ENCODE measurements at places on chromosomes 12 and 14.

DNA sequence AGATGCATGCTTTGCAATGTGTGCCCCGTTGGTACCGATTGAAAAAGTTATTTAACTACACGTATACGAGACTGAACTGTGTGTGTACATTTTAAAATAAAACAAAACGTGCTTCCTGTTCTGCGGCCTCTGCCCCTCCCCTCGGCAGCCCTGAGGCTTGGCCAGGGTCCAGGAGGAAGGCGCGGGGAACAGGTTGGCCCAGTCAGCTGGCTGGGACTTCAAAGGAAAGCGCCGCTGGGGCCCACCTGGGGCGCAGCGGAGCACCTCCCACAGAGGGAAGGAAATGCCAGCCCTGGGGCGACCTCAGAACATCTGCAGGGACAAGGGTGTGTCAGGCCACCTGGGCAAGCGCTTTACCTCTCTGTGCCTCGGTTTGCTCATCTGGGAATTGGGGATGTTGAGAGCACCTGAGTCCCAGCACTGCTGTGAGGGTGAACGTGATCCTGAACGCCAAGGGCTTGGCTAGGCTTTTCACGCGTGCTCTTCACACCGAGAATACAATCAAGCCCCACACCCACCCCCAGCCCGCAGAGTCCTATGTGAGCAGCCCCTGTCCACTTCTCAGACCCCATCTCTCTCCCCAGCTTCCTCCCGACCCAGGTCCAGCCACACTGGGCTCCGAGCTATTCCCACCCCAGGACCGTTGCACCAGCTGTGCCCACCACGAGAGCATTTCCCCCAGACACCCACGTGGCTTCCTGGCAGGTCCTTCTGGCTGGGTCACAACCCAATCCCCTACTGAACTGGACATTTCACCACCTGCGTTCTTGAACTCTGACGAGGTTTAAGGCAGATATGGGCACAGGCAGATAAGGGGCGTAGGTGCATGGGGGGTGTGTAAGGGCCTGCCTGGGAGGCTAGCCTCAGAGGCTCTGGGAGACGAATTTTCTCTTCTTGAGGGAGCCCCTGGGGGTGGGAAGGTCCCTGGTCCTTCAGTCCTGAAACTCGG, 41.9 kb upstream of the NCOR2 start:
- DNase-seq = no peak

- DNase-seq = peak; percentile 66
Measured at GRCh38 chr14:87992346-87992717, 650 bp downstream of the GALC start.

DNA sequence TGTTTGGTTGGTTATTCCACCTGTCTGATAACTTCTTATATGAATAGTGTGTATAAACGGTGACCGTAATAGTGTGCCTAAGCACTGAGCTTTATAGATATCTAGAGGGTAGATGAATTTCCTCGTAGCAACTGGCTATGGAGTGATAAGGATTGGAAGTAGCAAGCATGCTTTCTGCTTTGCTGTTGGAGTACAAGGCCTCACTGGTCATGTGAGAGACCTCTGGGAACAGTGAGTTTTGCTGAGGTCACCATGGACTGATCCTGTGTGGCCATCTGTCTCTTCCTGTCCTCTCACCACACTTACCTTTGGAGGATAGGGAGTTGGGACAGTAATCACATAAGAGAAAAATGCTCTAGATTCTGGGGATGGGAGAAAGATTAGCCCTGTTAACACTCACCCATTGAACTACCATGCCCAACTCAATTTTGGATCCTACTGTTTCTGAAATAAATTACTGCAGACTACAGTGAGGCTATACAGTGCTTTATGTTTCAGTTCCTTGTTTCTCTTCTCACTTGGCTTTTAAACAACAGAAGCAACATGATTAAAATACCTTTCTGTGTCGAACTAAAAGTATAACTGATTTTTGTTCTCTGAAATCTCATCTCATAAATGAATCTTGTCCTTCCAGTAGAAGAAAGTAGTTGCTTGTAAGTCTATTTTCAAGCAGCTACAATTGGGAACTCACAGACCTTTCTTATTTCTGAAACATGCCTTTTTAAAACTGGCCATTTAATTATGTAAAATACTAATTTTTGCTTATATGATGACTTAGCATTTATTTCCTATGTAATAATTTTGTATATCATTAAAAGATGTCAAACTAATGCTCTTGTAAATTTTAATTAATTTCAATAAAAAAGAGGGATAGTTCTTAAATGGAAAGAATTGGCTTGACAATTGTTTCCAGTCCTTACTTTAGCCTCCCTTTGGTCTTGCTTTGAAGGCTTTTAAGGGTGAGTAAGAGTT, 8.3 kb downstream of the TMX1 start:
- no peak for DNase-seq

DNA sequence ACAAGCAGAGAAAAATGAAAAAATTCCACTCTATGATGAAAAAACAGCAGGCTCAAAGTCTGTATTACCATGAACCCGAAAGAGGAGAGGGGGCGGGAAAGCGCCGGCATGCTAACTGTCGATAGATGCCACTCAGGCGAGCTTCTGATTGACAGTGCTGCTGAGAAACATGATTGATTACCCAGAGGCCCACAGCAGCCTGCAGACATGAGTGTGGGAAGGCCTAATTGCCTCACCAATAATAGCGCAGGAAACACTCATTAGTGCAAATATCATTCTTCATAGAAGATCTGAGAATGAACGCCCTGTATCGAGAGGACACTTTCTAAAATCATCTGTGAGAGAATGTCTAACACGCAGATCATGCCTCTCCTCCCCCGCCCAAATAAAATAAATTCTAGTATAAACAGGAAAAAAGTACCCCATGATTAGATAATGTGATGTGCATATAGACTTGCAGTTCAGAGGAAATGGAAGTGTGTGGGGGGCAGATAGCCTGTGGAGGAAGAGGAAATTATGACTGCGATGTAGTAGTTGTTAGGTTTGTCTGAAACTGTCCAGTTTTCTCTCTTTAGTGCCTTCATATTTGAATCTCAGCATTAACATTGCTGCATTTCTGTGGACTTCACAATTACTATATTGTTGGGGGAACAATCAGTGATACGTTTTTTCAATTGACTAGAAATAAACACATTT, 15.6 kb downstream of the TPH2 start:
- DNase-seq = no peak

- DNase-seq = peak; percentile 49
Measured at GRCh38 chr12:8996682-8997405, 7.5 kb downstream of the KLRG1 start.

GRCh38 chr14:34981743-34982420, 910 bp upstream of the SRP54 start:
- DNase-seq = peak; percentile 73

- no peak for DNase-seq
Measured at GRCh38 chr14:24378981-24379906, 11.3 kb downstream of the NFATC4 start.

- DNase-seq = peak; percentile 55
Measured at GRCh38 chr12:63802012-63802608, 22.4 kb downstream of the RXYLT1 start.

DNA sequence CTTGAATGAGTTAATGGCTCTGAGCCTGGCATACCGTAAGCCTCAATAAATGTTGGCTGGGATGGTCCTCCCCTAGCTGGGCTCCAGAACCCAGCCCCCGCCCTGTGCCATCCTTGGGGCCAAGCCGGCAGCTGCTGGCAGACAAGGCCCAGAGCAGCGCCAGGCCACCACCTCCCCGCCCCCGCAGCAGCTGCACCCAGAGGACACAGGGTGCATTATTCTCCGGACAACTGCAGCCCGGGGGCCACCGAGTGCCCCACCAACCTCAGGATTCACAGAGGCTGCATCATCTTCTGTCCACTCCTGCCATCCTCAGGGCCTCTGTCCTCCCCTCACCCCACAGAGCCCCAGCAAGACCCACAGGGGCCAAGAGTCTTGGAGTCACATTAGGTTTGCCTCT, 92.7 kb downstream of the NCOR2 start:
- peak; percentile 20 for DNase-seq

DNA sequence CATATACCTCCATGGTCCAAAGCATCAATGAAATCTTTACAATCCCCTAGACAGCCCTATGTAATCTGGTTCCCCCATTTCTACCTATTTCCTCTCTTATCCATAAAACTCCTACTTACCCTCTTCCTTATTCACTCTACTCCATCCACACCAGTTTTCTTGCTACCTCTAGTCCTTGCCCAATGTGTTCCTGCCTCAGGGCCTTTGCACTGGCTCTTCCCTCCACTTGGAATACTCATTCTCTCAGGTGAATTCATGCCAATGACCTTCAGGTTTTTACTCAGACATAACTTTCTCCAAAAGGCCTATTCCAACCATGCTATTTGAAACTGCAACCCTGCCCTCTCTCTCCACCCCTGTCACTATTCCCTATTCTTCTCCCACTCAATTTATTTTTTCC, 138.7 kb upstream of the KRR1 start:
- no peak for DNase-seq

- no peak for DNase-seq
Measured at GRCh38 chr14:43937001-43937400, 570.1 kb downstream of the FSCB start.

DNA sequence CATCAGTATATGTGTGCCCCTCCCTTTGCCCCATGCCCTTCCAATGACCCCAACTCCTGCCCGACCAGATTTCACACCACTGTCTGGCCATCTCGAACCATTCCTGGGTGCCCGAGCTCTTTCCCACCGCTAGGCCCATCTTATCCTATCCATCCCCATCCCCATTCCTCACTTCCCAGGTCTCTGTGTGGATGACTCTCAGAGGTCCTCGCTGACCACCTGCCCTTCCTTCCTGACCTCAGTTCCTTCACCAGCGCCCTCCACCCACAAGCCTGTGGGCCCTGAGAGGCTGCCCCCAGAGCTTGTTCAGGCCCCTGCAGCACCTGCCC, 49.1 kb downstream of the CYP46A1 start:
- DNase-seq = no peak

- peak; percentile 65 for DNase-seq
Measured at GRCh38 chr14:53355581-53356112, 202.5 kb upstream of the DDHD1 start.

- no peak for DNase-seq
Measured at GRCh38 chr12:62840806-62841205, 94.1 kb downstream of the PPM1H start.

DNA sequence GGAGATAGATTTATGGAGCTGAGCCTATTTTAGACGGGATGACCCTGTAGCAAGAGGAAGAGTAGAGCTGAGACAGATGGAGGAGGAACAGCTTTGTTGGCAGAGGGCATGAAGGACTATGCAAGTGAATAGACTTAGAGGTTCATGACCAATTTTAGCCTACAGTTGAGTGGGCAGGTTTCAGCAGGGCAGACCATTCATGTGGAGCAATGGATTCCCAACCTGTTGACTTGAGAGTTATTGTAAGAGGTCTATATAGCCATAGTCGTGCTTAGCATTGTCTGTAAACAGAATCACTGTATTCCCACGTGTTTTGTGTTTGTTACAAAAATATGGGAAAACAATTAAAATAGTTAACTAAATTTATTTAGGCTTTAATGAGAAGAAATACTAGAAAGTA, 116.8 kb downstream of the CFAP54 start:
- no peak for DNase-seq

DNA sequence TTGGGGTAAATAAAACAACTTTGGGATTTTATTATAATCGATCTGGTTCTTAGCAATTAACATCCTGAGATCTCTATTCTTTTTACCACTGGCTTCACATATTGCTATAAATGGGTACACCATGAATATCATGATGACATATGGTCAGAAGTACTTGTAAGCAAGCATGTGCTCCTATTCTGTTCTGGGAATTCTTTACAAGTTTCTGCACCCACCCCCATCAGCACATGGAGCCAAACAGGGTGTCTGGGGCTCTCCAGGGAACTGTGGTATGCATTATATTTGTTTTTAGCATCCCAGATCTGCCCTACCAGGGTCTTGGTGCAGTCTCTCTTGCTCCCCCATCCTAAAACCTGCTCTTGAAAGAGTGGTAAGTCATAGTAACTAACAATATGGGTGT, 31.3 kb downstream of the DMAC2L start:
- peak; percentile 13 for DNase-seq

- DNase-seq = no peak
Measured at GRCh38 chr12:69816082-69816481, 8.9 kb upstream of the MYRFL start.

- peak; percentile 54 for DNase-seq
Measured at GRCh38 chr14:53109105-53110041, 43.8 kb downstream of the DDHD1 start.

DNA sequence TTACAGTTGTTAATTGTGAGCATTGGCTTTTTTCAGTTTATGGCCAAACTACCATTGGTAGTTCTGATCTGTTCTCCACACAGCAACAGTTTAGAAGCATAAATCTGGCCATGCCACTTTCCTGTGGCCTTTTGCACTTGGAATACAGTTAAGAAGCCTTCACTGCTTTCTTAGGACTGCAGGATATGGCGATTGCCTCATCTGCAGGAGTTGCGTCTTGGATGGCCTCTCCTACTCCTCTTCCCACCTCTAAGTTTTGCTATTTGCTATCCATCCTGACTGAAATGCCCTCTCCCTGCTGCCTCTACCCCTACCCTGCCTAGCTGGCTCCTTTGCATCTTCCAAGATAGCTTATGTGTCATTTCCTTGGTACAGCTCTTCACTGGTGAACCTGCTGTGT, 12.8 kb upstream of the BMAL2 start:
- DNase-seq = peak; percentile 24

GRCh38 chr14:56975521-56975920, 165.2 kb upstream of the OTX2 start:
- DNase-seq = no peak

- no peak for DNase-seq
Measured at GRCh38 chr12:95470300-95470699, 3.7 kb upstream of the METAP2 start.

- DNase-seq = peak; percentile 67
Measured at GRCh38 chr12:62834971-62835547, 99.9 kb downstream of the PPM1H start.

GRCh38 chr12:28258998-28259397, 68.7 kb downstream of the CCDC91 start:
- DNase-seq = peak; percentile 16

GRCh38 chr14:35822501-35822900, 3.6 kb upstream of the BRMS1L start:
- no peak for DNase-seq

- DNase-seq = no peak
Measured at GRCh38 chr12:1920436-1920835, 2.0 kb upstream of the CACNA2D4 start.

- DNase-seq = no peak
Measured at GRCh38 chr14:95336192-95336760, 16.6 kb upstream of the CLMN start.

DNA sequence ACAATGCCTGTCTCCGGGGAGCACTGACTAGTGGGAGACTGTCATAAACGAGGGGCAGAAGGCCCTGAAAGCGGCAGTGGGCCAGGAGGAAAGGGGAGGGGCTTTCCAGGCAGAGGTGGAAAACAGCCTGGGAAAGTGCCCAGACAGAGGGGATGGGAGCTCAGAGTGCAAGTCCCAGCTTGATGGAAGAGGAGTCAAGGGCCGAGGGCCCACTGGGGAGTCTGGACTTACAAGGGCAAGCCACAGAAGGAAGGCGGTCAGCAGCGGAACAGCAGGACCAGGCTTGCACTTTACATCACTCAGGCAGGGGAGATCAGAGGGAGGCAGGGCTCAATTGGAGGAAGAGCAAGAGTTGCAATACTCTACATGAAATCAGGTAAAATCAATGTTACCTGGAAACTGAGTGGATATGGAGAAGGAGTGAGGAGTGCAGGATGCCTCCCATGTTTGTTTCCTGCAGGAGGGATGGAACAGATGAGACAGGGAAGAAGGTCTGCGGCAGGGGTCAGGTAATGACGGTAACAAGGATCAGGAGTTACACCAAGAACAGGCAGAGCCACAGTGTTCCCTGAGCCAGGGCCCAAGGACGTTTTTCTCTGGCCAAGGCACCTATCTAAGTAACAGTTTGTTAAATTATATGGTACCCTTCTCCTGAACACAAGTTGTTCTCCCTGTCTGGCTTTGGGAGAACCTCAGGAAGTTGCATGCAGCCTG, 23.8 kb downstream of the PXN start:
- no peak for DNase-seq
